Lower lobe of right lung (tissue), 2 donors: ENCODE measurements at places on chromosomes 1 and 21. TPM values are rescaled to one million over a fixed set of nuclear protein-coding genes. Genes with fewer than 3 reads are reported as not detected.

GRCh38 chr1:108188801-108189200 is 11.3 kb downstream of the SLC25A24 start:
- H3K4me3 ChIP-seq, result no peak overlapping the region
- no peaks in the 10 kb centered on the region for H3K4me1 ChIP-seq
- H3K27ac ChIP-seq, result no peak overlapping the region
- DNase-seq, result no peak
- H3K36me3 ChIP-seq, result peaks cover 19% of the 10 kb centered on the region
- no peaks in the 10 kb centered on the region for H3K27me3 ChIP-seq

The TNFRSF14 gene
- total RNA-seq, result 152 TPM

The RNU1-4 gene
- total RNA-seq, result 6,803 TPM

The NID1 gene
- total RNA-seq, result 46.6 TPM

- H3K27ac ChIP-seq, result no peak overlapping the region
- H3K27me3 ChIP-seq, result peaks cover 6% of the 10 kb centered on the region
- no peaks in the 10 kb centered on the region for H3K4me1 ChIP-seq
- no peaks in the 10 kb centered on the region for H3K36me3 ChIP-seq
- DNase-seq, result no peak
Observed at GRCh38 chr1:37650173-37650572, 15.5 kb upstream of the RSPO1 start.

DNA sequence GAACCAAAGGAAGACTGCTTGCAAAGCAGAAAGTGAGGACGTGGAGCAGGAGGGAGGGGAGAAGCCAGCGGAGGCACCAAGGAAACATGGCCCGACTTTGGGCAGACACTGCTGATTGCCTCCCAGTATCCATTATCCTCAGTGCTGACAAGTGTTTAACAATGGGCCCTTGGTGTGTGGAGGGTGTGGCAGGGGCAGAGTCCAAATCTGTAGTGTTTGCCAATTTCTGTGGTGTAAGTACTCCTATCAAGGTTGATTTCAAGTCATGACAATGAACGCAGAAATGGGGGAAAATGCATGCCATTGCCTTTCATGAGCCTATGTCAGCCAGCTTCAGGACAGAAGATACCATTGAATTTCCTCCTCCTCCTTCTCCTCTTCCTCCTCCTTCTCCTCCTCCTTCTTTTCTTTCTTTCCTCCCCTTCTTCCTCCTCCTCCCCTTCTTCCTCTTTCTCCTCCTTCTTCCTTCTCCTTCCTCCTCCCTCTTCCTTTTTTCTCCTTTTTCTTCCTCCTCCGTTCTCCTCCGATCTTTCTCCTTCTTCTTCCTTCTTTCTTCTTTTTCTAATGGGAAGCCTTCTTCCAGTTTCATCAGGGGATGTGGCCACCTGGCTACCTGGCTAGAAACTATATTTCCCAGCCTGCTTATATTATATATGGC is 10.3 kb upstream of the PHC2 start:
- H3K27me3 ChIP-seq, result no peaks in the 10 kb centered on the region
- H3K36me3 ChIP-seq, result no peaks in the 10 kb centered on the region
- DNase-seq, result no peak

- H3K4me1 ChIP-seq, result peaks cover 9% of the 10 kb centered on the region
- H3K36me3 ChIP-seq, result no peaks in the 10 kb centered on the region
- no peak overlapping the region for H3K4me3 ChIP-seq
- H3K27me3 ChIP-seq, result no peaks in the 10 kb centered on the region
Observed at GRCh38 chr1:160748181-160748877, 9.3 kb downstream of the SLAMF7 start.

The BARHL2 gene
- total RNA-seq, result not detected

DNA sequence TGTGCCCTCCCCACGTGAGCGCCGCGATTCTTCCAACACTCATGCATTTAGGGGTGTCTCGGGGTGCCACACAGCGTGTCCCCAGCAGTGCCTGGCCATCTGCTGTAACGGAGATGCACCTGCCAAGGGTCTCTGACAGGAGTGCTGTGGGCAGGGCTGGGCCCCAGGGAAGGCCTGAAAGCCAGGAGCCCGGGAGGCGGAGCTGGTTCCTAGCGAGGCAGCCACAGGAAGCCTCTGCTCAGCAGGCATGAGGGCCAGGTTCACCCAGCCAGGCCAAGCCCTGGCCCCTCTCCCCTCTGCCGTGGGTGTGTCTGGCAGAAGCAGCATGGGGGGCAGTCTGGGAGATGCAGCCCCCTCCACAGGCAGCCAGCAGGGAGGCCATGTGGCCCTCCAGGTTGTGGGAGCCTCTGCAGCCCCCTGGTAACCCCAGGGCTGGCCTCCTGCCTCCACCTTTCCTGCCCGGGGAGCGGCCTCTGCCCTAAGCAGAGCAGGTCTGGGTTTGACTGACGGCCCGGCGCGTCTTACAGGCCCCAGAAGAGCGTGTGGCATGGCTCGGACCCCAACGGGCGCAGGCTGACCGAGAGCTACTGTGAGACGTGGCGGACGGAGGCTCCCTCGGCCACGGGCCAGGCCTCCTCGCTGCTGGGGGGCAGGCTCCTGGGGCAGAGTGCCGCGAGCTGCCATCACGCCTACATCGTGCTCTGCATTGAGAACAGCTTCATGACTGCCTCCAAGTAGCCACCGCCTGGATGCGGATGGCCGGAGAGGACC is 30.4 kb downstream of the SLC19A1 start:
- peaks cover 10% of the 10 kb centered on the region for H3K4me1 ChIP-seq
- peaks cover 41% of the 10 kb centered on the region for H3K36me3 ChIP-seq
- DNase-seq, result peak; percentile 44
- H3K4me3 ChIP-seq, result no peak overlapping the region
- no peaks in the 10 kb centered on the region for H3K27me3 ChIP-seq

DNA sequence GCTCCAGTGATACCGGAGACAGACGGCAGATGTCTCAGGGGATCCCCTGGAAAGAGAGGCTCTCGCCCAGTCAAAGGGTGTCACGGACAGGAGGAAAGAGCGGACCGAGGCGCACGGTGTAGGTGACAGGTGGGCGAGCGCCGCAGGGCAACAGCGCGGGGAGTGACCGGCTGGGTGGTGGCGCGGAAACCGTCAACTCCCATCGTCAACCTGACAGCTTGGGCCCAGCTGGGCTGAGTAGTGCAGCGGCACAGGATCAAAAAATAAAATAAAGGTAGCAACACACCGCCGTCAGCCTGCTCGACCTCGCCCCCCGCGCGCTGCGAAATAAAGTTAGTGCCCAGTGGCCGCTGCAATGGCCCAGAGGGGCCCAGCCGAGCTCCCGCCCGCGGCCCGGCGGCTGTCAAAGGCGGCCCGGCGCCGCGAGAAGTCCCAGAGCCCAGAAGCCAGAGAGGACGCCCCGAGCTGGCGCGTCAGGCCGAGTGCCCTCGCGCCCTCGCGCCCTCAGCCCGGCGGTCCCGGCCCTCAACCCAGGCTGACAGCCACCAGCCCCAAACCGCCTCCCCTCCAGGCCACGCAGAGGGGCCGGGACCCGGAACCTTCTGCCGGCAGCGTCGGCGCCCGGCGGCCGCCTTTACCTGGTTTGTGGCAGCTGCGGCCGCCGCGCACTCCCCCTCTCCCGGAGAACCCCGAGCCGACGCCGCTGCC is at the start of gene LYST:
LYST (minus strand) TSS at position 702 of the 708 bp plus-strand sequence. CDS start 36,489 bp downstream, outside the sequence.
- H3K4me3 ChIP-seq, result peak within 1 kb of the TSS; percentile 95
- no peaks in the 10 kb centered on the region for H3K27me3 ChIP-seq
- DNase-seq, result peak; percentile 70
- H3K4me1 ChIP-seq, result peaks cover 44% of the 10 kb centered on the region
- H3K36me3 ChIP-seq, result no peaks in the 10 kb centered on the region

DNA sequence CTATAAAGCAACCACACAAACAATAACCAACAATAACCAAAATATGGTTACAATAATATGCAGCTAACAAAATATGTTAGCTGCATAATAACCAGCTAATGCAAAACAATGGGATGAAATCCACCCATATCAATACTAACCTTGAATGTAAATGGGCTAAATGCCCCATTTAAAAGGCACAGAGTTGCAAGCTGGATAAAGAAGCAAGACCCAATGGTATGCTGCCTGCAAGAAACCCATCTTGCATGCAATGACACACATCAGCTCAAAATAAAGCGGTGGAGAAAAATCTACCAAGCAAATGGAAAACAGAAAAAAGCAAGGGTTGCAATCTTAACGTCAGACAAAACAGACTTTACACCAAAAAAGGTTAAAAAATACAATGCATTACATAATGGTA is 316.5 kb upstream of the NR5A2 start:
- no peaks in the 10 kb centered on the region for H3K4me1 ChIP-seq
- no peaks in the 10 kb centered on the region for H3K36me3 ChIP-seq
- no peak for DNase-seq

GRCh38 chr1:147334292-147334691 is 91.8 kb downstream of the CHD1L start:
- no peak overlapping the region for H3K27ac ChIP-seq
- H3K36me3 ChIP-seq, result no peaks in the 10 kb centered on the region
- no peak for DNase-seq
- no peaks in the 10 kb centered on the region for H3K27me3 ChIP-seq
- H3K4me3 ChIP-seq, result no peak overlapping the region
- H3K4me1 ChIP-seq, result no peaks in the 10 kb centered on the region

DNA sequence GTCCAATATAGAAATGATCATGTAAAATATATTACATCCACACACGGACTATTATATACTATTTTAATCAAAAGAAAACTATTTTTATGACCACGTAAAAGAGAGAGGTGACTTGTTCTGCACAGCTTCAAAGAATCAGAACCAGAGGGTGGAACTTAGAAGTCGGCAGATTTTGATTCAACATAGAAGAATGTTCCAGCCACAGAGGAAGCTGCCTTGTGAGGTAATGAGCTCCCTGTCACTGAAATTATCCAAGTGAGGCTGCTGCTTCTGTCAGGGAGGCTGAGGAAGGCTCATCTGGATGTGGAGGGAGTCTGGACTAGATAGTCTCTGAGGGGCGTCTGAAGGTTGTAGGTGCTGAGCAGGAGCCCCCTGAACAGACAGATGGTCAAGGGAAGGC is 2.7 kb downstream of the PLEKHA6 start:
- DNase-seq, result no peak
- peaks cover 6% of the 10 kb centered on the region for H3K4me1 ChIP-seq
- peaks cover 10% of the 10 kb centered on the region for H3K27me3 ChIP-seq
- no peak overlapping the region for H3K27ac ChIP-seq
- H3K4me3 ChIP-seq, result no peak overlapping the region

DNA sequence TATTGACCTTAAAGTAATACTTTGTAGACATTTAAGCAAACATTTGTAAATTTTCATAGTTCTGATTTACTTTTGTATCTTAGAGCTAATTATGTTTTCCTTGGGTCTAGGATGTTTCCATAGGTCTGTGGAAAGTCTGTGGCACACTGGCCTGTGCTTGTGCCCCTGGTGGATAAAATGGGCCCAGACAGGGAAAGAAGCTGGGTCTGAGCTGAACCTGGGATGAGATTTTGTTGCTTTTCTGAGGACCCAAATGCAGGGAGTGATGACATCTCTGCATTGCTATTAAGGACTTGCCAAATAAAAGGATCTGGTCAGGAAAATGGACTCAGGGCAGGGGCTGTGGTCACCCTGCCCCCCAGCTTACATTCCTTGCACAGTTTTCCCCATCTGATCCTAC is 41.8 kb downstream of the C1orf21 start:
- DNase-seq, result no peak
- H3K36me3 ChIP-seq, result no peaks in the 10 kb centered on the region
- no peak overlapping the region for H3K4me3 ChIP-seq
- no peaks in the 10 kb centered on the region for H3K27me3 ChIP-seq

GRCh38 chr1:230211436-230212145 is 144.6 kb downstream of the GALNT2 start:
- H3K27me3 ChIP-seq, result no peaks in the 10 kb centered on the region
- peak overlapping the region; percentile 46 for H3K27ac ChIP-seq
- peaks cover 59% of the 10 kb centered on the region for H3K4me1 ChIP-seq

DNA sequence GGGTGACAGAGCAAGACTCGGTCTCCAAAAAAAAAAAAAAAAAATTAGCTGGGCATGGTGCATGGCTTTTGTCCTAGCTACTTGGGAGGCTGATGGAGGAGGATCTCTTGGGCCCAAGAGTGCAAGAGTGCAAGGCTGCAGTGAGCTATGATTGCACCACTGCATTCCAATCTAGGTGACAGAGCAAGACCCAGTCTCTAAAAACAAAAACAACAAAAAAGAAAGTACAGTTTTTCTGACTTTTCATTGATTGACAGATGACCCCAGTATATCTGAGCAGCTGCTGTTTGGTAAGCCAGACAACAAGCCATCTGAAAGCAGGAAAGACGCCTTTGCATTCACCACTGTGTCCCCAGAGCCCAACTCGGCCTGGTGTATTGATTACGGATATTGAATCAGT is 10.9 kb upstream of the DPT start:
- no peaks in the 10 kb centered on the region for H3K36me3 ChIP-seq
- no peak overlapping the region for H3K27ac ChIP-seq
- H3K4me3 ChIP-seq, result no peak overlapping the region
- no peaks in the 10 kb centered on the region for H3K4me1 ChIP-seq
- no peaks in the 10 kb centered on the region for H3K27me3 ChIP-seq
- DNase-seq, result no peak

The AKR7A3 gene
- total RNA-seq, result 0.30 TPM

- no peaks in the 10 kb centered on the region for H3K27me3 ChIP-seq
- no peaks in the 10 kb centered on the region for H3K4me1 ChIP-seq
- H3K4me3 ChIP-seq, result no peak overlapping the region
- peaks cover 13% of the 10 kb centered on the region for H3K36me3 ChIP-seq
- H3K27ac ChIP-seq, result no peak overlapping the region
Observed at GRCh38 chr1:63545780-63546179, 22.5 kb downstream of the EFCAB7 start.

DNA sequence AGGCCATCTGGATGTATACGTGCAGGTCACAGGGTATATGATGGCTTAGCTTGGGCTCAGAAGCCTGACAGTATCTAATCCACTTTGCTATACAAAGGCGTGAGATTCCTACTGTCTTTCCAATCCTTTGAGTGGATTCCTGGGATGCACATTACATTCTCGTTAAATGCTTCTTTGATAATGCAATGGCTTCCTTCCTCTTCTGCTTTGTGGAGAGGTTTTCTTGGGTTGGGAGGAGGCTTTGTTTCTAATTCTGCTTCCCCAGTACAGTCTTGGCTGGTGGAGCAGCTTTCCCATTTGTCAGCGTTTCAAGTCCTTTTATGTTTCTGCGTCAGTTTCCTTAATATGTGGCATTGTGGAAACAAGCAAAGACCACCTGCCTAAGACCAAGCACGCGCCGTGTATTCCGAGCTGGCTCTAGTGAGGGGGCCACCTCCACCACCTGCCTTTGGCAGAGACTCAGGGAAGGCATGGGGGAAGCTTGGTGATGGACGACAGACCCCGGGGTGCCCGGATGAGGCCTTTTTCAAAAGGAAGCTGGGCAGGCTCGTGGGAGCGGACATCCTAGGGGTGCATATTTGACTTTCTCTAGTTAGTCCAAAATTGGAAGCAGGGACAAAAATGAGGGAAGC is 72.7 kb downstream of the WDR4 start:
- no peak for DNase-seq
- no peaks in the 10 kb centered on the region for H3K4me1 ChIP-seq
- H3K36me3 ChIP-seq, result no peaks in the 10 kb centered on the region
- H3K27ac ChIP-seq, result no peak overlapping the region

DNA sequence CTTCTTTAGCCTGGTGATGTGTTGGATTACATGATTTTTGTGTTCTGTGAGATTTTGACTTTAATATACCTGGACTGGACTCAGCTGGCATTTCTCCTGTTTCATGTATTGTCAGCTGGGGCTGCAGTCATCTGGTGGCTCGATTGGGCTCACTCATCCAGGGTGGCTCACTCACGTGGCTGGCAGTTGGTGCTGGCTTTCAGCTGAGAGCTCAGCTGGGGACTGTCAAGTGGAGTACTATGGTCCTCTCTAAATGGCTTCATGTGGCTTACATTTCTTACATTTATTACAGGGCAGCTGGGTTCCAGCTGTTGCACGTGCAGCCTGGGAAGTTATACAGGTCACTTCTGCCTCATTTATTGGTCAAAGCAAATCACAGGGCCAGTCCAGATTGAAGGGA is 22.8 kb downstream of the HHAT start:
- H3K27me3 ChIP-seq, result no peaks in the 10 kb centered on the region
- no peaks in the 10 kb centered on the region for H3K4me1 ChIP-seq
- no peak overlapping the region for H3K27ac ChIP-seq
- no peaks in the 10 kb centered on the region for H3K36me3 ChIP-seq
- no peak for DNase-seq
- no peak overlapping the region for H3K4me3 ChIP-seq
